A549 treated with Mapracorat at 1 μM for 4 hours (cell line): ENCODE measurements at places on chromosomes 13 and 19. TPM values are rescaled to one million over a fixed set of nuclear protein-coding genes. Genes with fewer than 3 reads are reported as not detected.

Gene CGB2
- total RNA-seq, result 0.44 TPM in 1 of 5 replicates, not detected in the others

Gene ZNF98
- total RNA-seq, result not detected in 5 replicates

Gene MADCAM1
- total RNA-seq, result 0.07 to 0.49 TPM (median 0.45 TPM) in 5 replicates

Gene ANGPTL8
- total RNA-seq, result 0.52 TPM in 1 of 5 replicates, not detected in the others

Gene TEX29
- 0.27 TPM in 1 of 5 replicates, not detected in the others for total RNA-seq

Gene PGLYRP1
- not detected in 5 replicates for total RNA-seq

Gene CD70
- total RNA-seq, result 14.3 to 24.3 TPM (median 22.8 TPM) in 5 replicates

Gene HSD17B14
- 12.3 to 15.1 TPM (median 12.8 TPM) in 5 replicates for total RNA-seq

Gene ALOX5AP
- total RNA-seq, result 6.7 to 10.3 TPM (median 9.6 TPM) in 5 replicates

Gene IFNL1
- 0.39 TPM in 1 of 5 replicates, not detected in the others for total RNA-seq

Gene TLE5
- total RNA-seq, result 194 to 264 TPM (median 258 TPM) in 5 replicates

Gene ZNF880
- total RNA-seq, result 0.39 to 1.3 TPM (median 0.81 TPM) in 5 replicates

Gene YJEFN3
- total RNA-seq, result 2.2 to 5.0 TPM (median 3.5 TPM) in 5 replicates

Gene GPR4
- total RNA-seq, result 0.19 to 0.79 TPM (median 0.39 TPM) in 5 replicates

Gene FCAR
- total RNA-seq, result not detected in 5 replicates

Gene ZNF560
- total RNA-seq, result not detected in 5 replicates

Gene ZNF66
- not detected in 5 replicates for total RNA-seq

Gene PLIN5
- total RNA-seq, result 0.17 to 0.32 TPM (median 0.27 TPM) in 4 of 5 replicates, not detected in the other

Gene PLEKHA4
- 1.2 to 2.0 TPM (median 1.8 TPM) in 5 replicates for total RNA-seq

Gene ERICH6B
- not detected in 5 replicates for total RNA-seq

Gene TRPC4
- not detected in 5 replicates for total RNA-seq

Gene ACP7
- 0.05 to 0.17 TPM in 2 of 5 replicates, not detected in the others for total RNA-seq

Gene ZNF585A
- total RNA-seq, result 4.9 to 6.5 TPM (median 6.0 TPM) in 5 replicates

Gene LIM2
- total RNA-seq, result not detected in 5 replicates

Gene NAA16
- 7.3 to 8.2 TPM (median 7.9 TPM) in 5 replicates for total RNA-seq

Gene IZUMO4
- total RNA-seq, result 0.32 to 1.0 TPM (median 0.87 TPM) in 5 replicates

Gene ZNF724
- total RNA-seq, result 0.40 to 0.94 TPM (median 0.65 TPM) in 5 replicates

Gene KCNN4
- total RNA-seq, result 41.5 to 61.0 TPM (median 58.5 TPM) in 5 replicates

Gene APOC1
- 98.6 to 128 TPM (median 113 TPM) in 5 replicates for total RNA-seq

Gene KLK12
- total RNA-seq, result not detected in 5 replicates

Gene MAST1
- total RNA-seq, result 1.4 to 2.6 TPM (median 1.9 TPM) in 5 replicates

Gene C19orf12
- total RNA-seq, result 39.7 to 52.7 TPM (median 49.9 TPM) in 5 replicates

Gene ZNF791
- total RNA-seq, result 4.1 to 6.0 TPM (median 4.9 TPM) in 5 replicates

Gene COG6
- total RNA-seq, result 3.2 to 6.5 TPM (median 4.3 TPM) in 5 replicates

Gene KRTDAP
- total RNA-seq, result not detected in 5 replicates

Gene KIR3DL2
- not detected in 5 replicates for total RNA-seq

Gene TOMM40
- 188 to 263 TPM (median 237 TPM) in 5 replicates for total RNA-seq

Gene SIGLEC8
- not detected in 5 replicates for total RNA-seq

Gene FAM174C
- 43.0 to 92.1 TPM (median 78.4 TPM) in 5 replicates for total RNA-seq

Gene ZNF345
- 0.11 to 0.31 TPM in 2 of 5 replicates, not detected in the others for total RNA-seq

Gene IGLON5
- 0.06 to 0.09 TPM (median 0.08 TPM) in 4 of 5 replicates, not detected in the other for total RNA-seq

Gene ZNF709
- total RNA-seq, result not detected in 5 replicates

Gene B3GNT3
- 3.6 to 4.9 TPM (median 4.3 TPM) in 5 replicates for total RNA-seq

Gene GNA15
- 0.08 TPM in 2 of 5 replicates, not detected in the others for total RNA-seq

Gene TMEM161A
- 19.3 to 29.0 TPM (median 26.1 TPM) in 5 replicates for total RNA-seq

Gene GPR32
- not detected in 5 replicates for total RNA-seq

Gene ITGBL1
- 1.0 to 1.8 TPM (median 1.5 TPM) in 5 replicates for total RNA-seq

Gene PLEKHF1
- 7.0 to 9.1 TPM (median 8.0 TPM) in 5 replicates for total RNA-seq

Gene ATP4A
- total RNA-seq, result 0.06 TPM in 1 of 5 replicates, not detected in the others

Gene TEKTIP1
- total RNA-seq, result not detected in 5 replicates

Gene MKNK2
- total RNA-seq, result 44.0 to 82.2 TPM (median 69.2 TPM) in 5 replicates

Gene CCL25
- total RNA-seq, result not detected in 5 replicates

Gene ZNF284
- total RNA-seq, result 0.23 to 0.58 TPM (median 0.36 TPM) in 5 replicates

Gene RUBCNL
- total RNA-seq, result 0.06 to 0.22 TPM (median 0.14 TPM) in 5 replicates

Gene SMIM24
- total RNA-seq, result 0.26 to 1.0 TPM (median 0.50 TPM) in 5 replicates

Gene HRC
- total RNA-seq, result not detected in 5 replicates

Gene VN1R2
- total RNA-seq, result not detected in 5 replicates
